ENCODE measurements at places on chromosomes 7 and 10.

GRCh38 chr10:110864662-110865140 lies 7.0 kb upstream of the PDCD4 start:
- DNase-seq = no peak

DNA sequence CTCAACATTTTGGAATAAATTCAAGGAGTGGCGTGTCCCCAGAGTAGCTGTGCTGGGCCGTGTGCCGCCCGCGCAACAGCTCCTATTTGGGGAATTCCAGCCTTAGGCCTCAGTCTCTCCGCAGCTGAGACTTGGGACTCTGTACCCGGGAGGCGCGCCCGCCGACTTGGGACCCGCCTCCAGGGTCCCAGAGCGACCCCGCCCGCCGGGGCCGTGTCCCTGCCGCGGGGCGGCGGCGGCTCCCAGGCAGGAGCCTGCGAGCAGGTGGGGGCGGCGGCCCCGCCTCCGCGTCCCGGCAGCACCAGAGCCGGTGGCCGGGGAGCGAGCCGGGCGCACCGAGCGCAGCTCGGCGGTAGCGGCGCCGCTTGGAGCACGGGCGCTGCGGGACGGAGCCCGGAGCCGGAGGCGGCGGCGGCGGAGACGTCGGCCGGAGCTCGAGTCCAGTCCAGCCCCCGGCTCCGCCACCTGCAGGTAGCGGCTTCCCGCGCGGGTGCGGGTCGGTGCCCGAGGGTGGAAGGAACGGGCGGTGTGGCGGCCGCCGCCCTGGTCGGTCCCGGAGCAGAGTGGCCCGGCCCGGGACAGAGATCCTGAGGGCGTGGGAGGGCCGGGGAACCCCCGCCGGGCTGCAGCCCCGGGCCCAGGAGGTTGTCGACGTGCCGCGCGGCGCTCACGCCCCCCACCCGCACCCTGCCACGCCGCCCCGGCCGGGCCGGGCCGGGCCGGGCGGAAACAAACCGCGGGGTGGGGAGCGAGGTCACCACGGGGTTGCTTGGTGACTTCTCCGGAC lies at the start of gene WIPF3:
TSS of gene WIPF3 (plus strand) at position 301 of the 787 bp plus-strand sequence. CDS start 28,217 bp downstream, outside the sequence.
- DNase-seq = no peak

DNA sequence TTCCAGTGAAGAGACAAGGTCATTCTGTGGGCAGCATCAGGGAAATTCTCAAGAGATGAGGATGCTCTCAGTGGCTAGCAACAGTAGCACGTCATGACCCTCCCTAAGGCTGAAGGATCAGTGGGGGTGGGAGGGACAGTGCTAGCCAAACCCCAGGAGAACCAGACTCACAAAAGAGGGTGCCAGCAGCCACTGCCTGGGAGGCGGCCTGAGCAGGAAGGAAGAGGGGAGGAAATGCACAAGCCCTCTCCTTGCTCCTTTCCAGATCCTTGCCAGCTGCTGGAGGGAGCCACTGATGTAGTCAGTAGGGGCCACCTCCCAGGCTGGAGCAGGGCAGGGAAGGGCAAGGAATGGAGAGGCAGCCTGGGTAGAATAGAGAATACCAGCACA lies 302.7 kb downstream of the RPS24 start:
- DNase-seq = peak; percentile 10

DNA sequence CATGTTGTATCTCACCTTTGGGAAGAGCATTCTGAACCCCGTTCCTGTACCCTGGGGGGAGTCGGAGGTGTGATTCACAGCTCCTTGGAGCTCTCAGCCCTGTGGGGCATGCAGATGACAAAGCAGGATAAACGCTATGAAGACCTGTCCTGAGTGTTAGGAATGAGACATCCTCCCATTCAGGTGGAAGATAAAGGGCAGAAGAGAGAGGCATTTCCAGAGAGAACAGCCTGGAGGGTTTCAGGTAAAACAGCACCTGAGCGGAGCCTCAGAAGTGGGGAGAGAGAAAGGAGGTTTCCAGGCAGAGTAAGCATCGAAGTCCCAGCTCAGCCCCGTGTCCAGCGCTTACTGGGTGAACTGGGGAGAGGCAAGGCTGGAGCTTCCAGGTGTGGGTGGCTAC lies 288.9 kb downstream of the KLF6 start:
- no peak for DNase-seq

- DNase-seq = no peak
Measured at GRCh38 chr7:107982918-107983389, 20.0 kb downstream of the LAMB1 start.

GRCh38 chr10:49329146-49329505 lies 30.2 kb downstream of the C10orf71 start:
- DNase-seq = no peak

DNA sequence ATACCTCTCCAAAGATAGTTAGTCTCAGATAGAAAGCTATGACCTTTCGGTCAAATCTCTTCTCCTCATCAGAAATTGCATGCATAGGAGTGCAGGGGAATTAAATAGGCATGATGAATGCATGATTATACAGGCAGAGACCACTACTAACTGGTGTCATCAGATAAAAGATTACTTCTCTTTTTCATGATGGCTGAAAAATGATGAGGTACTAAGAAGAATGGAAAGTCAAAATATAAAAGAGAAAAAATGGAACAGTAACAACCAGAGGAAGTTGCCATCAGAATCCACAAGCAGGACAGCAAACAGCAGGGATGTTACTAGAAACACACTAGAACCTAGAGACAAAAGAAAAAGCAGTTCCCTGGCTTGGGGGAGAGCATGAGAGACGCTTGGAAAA lies 31.6 kb downstream of the CTTNBP2 start:
- no peak for DNase-seq

DNA sequence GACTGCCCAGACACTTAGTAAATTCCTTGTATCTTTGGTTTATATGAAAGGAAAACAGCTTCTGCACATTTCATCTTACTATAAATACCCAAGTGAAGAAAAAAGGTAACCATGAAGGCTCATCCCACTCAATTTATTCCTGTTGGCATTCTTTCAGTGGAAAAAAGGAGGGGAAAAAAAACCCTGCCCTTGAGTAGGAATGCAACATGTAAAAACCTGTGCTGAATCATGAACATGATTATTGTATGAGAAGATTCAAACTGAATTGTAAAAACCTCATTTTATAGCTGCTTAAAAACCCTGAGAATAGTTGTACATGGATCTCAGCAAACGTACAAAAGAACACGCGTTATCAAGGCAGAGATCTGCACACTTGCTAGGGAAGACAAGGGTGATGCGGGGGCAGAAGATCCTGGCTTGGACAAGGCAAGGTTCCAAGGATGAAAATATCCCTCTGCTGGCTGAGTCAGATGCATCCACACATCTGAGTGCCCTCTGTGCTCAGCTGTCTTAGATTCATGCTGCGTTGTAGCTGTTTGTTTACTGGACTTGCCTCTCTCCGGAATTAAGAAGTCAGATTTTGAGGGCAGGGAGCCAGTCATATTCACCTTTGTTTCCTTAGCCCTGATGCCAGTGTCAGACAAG lies 658.2 kb downstream of the PARD3 start:
- DNase-seq = no peak

DNA sequence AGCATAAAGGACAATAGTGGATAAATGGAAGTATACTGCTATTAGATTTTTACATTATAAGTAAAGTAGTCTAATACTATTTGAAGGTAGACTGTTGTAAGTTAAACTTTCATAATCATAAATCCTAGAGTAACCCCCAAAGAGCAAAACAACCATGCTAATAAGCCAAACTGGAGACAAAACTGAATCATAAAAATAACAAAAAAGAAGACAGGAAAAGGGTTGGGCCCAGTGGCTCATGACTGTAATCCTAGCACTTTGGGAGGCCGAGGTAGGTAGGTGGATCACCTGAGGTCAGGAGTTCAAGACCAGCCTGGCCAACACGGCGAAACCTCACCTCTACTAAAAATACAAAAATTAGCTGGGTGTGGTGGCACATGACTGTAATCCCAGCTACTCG lies 9.7 kb downstream of the CACUL1 start:
- no peak for DNase-seq

- DNase-seq = no peak
Measured at GRCh38 chr7:155213955-155214740, 83.5 kb upstream of the INSIG1 start.

- DNase-seq = no peak
Measured at GRCh38 chr10:49172061-49172776, 16.0 kb downstream of the TMEM273 start.

DNA sequence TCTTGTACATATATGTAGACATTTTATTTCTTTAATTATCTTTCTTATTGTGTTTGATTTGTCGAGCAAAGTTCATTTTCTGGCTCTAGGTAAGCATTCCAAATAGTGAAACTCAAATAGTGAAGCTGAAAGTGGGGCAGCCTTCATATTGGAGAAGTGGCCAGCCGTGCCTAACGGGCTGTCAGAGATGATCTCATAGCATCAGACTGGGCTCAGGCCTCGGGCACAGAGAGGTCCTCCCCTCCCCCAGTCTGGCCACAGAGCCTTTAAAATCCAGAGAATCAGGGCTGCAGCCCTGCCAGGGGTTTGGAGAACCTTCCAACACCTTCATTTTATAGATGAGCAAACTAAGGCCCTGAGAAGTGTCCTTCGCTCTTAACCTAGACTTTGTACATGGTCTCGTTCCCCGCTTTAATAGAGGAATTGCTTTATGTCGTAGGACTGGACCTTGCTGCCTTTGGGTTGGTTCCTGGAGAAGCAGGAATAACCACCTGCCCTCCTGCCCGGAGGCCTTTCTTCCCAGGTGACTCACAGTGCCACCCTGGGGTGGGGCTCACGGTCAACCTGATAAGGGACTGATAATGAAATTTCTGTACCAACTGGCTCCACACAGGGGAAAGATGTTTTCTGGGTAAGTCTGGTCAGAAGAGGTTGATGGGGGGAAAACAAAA lies 7.3 kb downstream of the TSPAN15 start:
- DNase-seq = no peak

DNA sequence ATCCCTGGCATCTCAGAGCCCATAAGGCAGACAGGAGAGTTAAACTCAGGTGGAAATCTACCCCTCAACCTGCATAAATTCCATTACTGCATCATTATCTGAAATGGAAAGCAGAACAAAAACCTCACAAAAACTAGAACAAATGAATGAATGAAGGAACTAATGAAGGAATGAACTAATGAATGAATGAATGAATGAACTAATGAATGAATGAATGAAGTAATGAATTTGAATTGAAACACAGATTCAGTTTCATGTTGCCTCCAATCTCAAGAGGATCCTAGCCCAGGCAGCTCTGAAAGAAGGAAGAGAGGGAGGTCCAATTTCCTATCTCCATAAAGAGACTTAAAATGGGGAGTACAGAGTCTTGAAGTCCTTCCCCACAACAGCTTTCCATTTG lies 1.9 kb upstream of the UCN3 start:
- DNase-seq = no peak

DNA sequence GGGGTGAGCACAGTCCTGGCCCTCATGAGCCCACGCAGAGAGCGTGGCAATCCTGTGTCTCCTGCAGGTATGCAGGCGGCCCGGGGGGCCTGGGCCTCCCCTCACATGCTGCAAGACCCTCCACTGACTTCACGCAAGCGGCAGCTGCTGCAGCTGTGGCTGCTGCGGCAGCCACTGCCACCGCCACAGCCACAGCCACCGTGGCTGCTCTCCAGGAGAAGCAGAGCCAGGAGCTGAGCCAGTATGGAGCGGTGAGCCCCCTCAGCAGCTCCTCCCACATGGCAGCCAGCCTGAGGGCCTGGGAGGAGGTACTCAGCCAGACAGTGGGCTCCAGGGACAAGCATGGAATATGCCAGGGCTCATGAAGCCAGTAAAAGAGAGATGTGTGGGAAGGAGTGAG lies 8.7 kb downstream of the ZMIZ2 start:
- DNase-seq = no peak

DNA sequence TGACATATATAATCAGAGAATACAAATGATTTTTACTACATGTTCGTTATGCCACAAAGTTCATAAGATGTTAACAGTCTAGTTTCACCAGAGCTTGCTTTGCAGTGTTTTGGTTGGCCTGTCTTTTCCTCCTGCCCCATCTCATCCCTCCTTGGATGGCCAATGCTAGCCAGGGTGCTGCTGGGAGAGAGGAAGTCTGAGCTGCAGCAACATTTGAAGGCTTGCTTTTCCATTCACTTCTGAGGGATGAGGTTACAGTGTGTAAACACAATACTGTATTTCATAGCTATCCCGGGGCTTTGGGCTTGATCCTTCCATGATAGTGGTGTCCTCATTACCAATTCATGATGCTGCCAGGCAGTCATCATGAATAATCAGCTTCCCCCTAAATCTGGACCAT lies 170.5 kb downstream of the RAB11FIP2 start:
- no peak for DNase-seq

GRCh38 chr7:73642834-73643233 lies 18.5 kb upstream of the MLXIPL start:
- DNase-seq = no peak

DNA sequence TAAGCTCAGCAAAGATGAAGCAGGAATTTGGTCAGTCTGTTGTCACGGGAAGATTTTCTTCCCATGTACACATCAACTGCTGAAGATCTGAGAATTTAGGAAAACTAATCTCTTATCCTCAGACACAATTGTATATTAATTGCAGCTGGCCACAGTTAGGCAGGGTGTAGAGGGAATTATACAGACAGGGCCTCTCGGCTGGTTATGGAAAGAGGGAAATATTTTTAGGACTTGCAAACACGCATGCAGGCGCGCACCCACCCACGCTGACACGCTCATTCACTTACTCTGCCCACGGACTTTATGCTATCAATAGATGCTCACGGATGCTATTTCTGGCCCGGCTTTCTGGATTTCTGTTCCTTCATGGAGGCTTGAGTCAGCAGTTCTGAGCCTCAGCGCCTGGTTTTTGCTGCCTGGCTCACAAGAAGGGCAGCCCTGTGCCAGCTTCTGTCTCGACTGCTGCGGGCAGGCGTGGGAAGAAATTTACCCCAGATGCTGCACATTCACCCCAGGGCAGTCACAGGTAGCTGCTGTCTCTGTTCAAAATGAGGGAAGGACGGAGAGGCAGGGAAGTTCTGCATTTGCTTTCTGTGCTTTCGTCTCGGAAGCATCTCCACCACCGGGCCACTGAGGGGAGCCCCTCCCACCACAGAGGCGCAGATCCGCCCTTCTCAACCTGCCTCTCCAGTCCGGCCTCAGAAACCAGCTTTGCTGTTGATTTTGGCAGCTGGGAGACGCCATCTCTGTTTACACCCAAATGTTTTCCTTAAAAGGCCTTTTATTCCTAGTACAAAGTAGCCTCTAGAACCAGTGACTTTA lies 116.3 kb upstream of the BTBD16 start:
- DNase-seq = no peak

DNA sequence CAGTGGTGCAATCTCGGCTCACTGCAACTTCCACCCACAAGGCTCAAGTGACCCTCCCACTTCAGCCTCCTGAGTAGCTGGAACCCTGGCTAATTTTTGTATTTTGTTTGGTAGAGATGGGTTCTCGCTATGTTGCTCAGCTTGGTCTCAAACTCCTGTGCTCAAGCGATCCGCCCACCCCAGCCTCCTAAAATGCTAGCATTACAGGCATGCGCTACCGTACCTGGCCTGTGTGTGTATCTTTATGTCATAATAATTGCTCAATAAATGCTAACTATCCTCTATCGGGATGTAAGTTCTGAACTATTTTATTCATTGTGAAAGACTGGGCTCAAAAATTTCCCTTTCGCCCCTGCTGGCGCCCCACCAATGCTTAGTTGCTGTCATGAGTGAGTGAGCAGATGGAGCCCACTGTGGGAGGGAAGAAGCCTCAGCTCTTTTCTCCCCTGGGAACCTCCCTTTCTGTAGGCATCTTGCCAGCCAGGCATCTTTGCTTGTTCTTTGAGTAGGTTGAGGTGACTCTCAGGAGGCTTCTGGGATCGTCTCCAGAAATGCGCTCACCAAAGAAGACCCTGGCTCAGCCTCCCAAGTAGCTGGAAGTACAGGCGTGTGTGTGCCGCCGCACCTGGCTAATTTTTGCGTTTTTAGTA lies 38.3 kb downstream of the CAMK1D start:
- DNase-seq = no peak
